ENCODE measurements at places on chromosomes 7 and 10.

GRCh38 chr7:20744954-20745446 lies 41.7 kb downstream of the SP8 start:
- no peak for DNase-seq

- no peak for DNase-seq
These were observed 157.4 kb upstream of the TCF7L2 start for GRCh38 chr10:112792487-112793201.

- no peak for DNase-seq
These were observed 229.1 kb downstream of the ELFN1 start for GRCh38 chr7:1899196-1899595.

DNA sequence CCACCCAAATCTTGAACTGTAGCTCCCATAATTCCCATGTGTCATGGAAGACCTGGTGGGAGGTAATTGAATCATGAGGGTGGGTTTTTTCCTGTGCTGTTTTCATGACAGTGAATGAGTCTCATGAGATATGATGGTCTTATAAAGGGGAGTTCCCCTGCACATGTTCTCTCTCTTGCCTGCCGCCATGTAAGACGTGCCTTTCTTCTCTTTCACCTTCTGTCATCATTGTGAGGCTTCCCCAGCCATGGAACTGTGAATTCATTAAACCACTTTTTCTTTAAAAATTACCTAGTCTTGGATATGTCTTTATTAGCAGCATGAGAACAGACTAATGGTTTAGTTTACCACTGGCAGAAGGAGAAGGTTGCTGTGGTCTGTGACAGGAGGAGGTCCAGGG lies 111.5 kb upstream of the RAB18 start:
- no peak for DNase-seq

GRCh38 chr10:29345910-29346209 lies 57.0 kb downstream of the LYZL1 start:
- no peak for DNase-seq

DNA sequence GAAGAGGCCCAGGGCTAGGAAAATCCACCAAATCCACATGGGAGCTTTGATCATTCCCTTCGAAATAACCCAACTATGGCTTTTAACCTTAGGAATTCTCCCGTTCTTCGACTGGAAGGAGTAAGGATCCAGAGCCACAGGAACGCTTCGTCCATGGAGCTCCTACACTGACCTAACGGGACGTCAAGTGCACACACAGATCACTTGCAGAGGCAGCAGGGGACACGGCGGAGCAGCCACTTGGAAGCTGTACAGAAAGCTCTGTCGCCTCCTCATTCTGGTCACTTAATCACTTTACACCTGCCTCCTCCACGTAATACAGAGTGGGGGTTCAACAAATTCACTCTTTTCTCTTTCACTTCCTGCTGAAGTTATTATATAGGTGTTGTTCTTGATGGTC lies 43.9 kb downstream of the RSU1 start:
- DNase-seq: no peak

DNA sequence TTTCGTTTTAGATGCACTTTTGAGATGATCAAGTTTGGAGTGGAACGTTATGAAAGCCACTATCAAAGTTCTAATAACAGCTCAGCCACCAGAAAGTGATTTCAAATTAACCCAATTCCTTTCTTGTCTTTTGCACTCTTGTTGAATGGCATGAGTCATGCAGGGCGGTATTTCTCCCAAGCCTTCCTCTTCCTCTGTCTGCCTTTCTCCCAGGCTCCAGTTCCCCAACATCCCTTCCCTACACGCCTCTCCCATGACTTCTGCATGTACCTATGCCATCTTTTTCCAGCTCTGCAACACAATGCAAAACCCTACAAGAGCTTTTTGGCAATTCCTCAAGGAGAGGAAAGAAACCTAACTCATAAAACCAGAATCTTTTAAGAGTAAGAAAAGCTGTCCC lies 21.8 kb upstream of the NPS start:
- no peak for DNase-seq

DNA sequence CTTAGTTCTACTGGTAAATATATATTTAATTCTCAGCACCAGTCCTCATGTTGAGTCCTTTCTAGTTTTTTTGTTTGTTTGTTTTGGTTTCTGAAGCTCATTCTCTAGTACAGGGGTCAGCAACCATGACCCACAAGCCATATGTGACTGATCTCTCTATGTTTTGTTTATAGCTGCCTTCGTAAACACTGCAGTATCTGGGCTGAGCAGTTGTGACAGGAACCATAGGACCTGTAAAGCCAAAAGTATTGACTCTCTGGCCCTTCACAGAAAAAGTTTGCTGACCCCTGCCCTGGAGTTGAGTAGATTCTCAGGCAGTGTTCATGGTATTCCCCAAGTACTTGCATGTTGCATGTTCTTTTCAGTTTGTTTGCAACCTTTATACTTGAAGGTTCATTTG lies 20.8 kb downstream of the NET1 start:
- no peak for DNase-seq

GRCh38 chr10:31742255-31742654 lies 186.4 kb downstream of the ARHGAP12 start:
- DNase-seq: no peak

DNA sequence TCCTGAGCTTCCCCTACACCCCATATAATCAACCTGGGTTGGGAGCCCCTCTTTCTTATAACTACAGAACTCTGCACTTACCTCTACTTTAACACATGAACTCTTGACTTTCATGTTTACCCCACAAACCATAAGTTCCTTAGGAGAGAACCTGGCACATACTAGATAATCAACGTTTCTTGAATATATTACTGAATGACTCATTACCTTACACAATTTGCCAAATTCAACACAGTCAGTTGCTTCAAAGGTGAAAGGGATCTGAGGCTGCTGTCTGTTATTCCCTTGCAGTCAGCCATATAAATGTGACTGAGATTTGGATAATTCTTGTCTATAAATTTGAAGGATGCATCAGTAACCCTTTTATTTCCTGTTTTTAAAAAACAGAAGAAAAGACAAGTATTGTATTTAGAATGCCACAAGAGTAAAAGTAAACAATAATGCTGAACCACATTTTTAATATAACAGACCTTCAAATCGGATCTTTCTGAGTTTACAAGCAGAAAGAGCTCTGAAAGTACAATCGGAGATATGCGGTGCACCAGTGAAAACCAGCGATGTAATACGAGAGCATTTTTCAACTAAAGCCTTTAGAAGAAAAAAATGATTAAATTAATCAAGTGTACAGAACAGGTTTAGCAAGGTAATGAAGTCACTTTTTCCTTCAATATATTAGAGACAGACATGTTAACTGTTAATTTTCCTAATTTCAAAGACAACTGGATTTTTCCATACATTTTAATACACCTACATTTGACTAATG lies 29.5 kb upstream of the LRRC17 start:
- DNase-seq: no peak

- no peak for DNase-seq
These were observed 299.5 kb downstream of the ELMO1 start for GRCh38 chr7:37149051-37149772.

DNA sequence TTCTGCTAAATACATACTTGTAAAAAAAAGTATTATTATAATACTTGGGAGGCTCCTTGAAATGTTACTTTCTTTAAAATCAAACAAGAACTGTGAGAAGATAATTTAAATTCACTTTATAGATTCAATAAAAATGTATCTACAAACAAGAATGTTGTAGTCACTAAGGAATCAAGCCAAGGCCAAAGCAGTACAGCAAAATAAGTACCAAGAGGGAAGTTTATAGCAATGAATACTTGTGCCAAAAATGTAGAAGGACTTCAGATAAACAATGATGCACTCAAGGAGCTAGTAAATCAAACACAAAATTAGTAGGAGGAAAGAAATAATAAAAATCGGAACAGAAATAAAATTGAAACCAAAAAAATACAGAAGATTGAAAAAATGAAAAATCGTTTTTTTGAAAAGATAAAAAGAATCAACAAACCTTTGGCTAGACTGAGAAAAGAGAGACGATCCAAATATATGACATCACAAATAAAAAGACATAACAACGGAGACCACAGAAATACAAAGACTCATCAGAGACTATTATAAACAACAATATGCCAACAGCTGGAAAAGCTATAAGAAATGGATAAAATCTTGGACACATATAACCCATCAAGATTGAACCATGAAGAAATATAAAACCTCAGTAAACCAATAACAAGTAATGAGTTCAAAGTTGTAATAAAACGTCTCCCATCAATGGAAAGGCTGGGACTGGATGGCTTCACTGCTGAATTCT lies 286.0 kb upstream of the TMEM229A start:
- no peak for DNase-seq

DNA sequence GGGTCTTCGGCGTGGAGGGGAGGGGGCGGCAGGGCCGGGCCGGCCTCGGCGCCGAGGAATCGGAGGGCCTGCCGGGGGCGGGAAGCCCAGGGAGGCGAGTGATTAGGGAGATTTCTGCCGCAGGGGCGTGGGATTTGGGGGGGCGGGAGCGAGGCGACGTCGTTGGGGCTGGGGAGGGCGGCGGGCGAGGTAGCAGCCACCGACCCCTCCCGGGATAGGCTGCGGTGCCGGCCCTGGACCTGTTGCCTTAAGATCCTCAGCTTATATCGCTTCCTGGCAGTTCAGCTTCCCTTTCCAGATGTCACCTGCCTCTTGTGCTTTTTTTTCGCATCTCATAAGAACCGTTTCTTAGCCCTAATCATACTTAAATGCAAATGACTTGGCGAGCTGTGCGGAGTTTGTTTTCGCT lies 655 bp downstream of the LMTK2 start:
- no peak for DNase-seq

GRCh38 chr10:48990226-48990625 lies 50.6 kb upstream of the LRRC18 start:
- no peak for DNase-seq

- DNase-seq: no peak
These were observed 390.9 kb upstream of the MKI67 start for GRCh38 chr10:128517167-128517566.
